ENCODE measurements at places on chromosomes 4 and X.

GRCh38 chr4:3747581-3747904, 18.6 kb upstream of the ADRA2C start:
- no peak overlapping the region for H3K4me3 ChIP-seq
- no peaks in the 10 kb centered on the region for H3K36me3 ChIP-seq
- H3K4me1 ChIP-seq: no peaks in the 10 kb centered on the region
- H3K27ac ChIP-seq: peak overlapping the region; percentile 26

GRCh38 chrX:133913658-133914388, 71.6 kb downstream of the GPC3 start:
- H3K27me3 ChIP-seq: no peaks in the 10 kb centered on the region
- no peaks in the 10 kb centered on the region for H3K36me3 ChIP-seq
- H3K4me1 ChIP-seq: no peaks in the 10 kb centered on the region
- no peak overlapping the region for H3K4me3 ChIP-seq

DNA sequence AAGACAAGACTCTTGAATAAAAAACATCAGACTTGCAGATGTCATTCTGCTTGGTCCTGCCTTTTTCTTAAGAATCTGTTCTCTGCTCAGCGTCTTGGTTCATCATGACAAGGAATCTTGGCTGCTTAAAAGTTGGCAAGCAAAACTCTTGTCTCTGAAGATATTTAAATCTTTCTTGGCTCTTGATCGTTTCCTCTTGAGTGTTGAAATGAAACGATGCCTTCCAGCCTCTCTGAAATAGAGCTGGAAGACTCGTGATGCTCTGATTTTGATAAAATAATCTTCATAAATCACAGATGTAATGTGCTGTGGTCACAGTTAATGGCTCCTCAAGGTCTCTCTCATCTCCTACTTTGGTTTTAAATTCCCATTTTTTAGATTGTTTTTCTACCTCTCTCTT, 39.9 kb upstream of the TMEM192 start:
- H3K27me3 ChIP-seq: no peaks in the 10 kb centered on the region
- no peaks in the 10 kb centered on the region for H3K4me1 ChIP-seq
- no peak overlapping the region for H3K4me3 ChIP-seq
- H3K27ac ChIP-seq: no peak overlapping the region
- no peaks in the 10 kb centered on the region for H3K36me3 ChIP-seq

- no peak overlapping the region for H3K4me3 ChIP-seq
- no peaks in the 10 kb centered on the region for H3K27me3 ChIP-seq
- no peak for DNase-seq
- no peaks in the 10 kb centered on the region for H3K4me1 ChIP-seq
Measured at GRCh38 chr4:2299794-2300193, 37.9 kb upstream of the MXD4 start.

GRCh38 chr4:73308286-73308685, 49.7 kb upstream of the ANKRD17 start:
- no peak overlapping the region for H3K27ac ChIP-seq
- no peaks in the 10 kb centered on the region for H3K4me1 ChIP-seq
- no peak for DNase-seq

DNA sequence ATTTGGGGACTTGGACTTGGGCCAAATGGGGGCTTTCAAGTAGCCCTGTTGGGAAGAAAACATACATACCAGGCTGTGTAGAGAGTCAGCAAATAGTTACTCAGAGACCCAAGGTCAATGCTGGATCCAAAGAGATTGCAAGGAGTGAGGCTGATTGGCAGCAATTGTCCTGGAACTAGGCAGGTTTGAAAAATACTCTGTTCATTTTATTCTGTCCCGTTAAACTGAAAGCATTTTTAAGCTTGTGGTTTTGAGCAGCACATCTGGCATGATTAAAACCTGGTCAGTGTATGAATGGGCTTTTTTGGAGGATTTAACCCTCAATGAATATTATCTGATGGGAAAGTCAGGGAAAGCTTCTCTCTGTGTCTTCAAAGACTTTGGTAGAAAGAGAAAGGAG, 294.3 kb upstream of the BOD1L1 start:
- no peak overlapping the region for H3K4me3 ChIP-seq
- no peak for DNase-seq
- H3K27ac ChIP-seq: no peak overlapping the region
- H3K4me1 ChIP-seq: peaks cover 2% of the 10 kb centered on the region
- H3K27me3 ChIP-seq: no peaks in the 10 kb centered on the region

- no peaks in the 10 kb centered on the region for H3K4me1 ChIP-seq
- no peaks in the 10 kb centered on the region for H3K27me3 ChIP-seq
- no peak for DNase-seq
Measured at GRCh38 chr4:71441186-71442169, 102.7 kb downstream of the SLC4A4 start.

- DNase-seq: no peak
- H3K4me1 ChIP-seq: peaks cover 5% of the 10 kb centered on the region
- no peaks in the 10 kb centered on the region for H3K36me3 ChIP-seq
- H3K27me3 ChIP-seq: no peaks in the 10 kb centered on the region
- no peak overlapping the region for H3K27ac ChIP-seq
- no peak overlapping the region for H3K4me3 ChIP-seq
Measured at GRCh38 chrX:17415242-17415810, 40.3 kb downstream of the NHS start.

GRCh38 chr4:158395889-158396288, 125.8 kb upstream of the RXFP1 start:
- no peak overlapping the region for H3K4me3 ChIP-seq
- no peak for DNase-seq
- no peak overlapping the region for H3K27ac ChIP-seq
- peaks cover 2% of the 10 kb centered on the region for H3K27me3 ChIP-seq

DNA sequence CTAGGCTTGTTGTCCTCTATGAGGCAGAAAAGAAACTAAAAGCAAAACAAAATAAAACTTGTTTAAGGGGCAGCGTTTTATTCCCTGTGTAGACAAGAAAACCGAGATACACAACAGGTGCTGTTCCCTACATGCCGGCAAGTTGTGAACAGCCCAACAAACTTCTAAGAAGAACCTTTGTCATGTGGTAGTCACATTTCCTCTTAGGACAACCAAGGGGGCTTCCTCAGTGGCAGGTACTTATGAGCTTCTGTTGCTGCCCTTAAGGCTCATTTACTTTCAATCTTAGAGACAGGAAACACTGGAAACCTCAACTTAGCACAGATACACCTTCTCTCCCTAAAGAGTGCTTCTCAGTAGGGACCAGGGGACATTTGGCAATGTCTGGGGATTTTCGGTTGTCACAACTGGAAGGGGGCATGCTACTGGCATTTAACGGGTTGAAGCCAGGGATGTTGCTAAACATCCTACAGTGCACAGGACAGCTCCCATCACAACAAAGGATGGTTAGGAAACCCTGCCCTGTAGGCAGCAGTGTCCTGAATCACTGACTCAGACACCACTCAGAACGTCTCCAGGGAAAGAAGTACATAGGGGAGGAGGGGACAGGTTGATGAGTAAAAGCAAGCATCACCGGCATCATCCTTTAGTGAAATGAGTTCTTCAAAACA, 111.0 kb downstream of the ASB9 start:
- no peaks in the 10 kb centered on the region for H3K4me1 ChIP-seq
- H3K36me3 ChIP-seq: no peaks in the 10 kb centered on the region
- H3K4me3 ChIP-seq: no peak overlapping the region
- no peaks in the 10 kb centered on the region for H3K27me3 ChIP-seq
- no peak for DNase-seq

DNA sequence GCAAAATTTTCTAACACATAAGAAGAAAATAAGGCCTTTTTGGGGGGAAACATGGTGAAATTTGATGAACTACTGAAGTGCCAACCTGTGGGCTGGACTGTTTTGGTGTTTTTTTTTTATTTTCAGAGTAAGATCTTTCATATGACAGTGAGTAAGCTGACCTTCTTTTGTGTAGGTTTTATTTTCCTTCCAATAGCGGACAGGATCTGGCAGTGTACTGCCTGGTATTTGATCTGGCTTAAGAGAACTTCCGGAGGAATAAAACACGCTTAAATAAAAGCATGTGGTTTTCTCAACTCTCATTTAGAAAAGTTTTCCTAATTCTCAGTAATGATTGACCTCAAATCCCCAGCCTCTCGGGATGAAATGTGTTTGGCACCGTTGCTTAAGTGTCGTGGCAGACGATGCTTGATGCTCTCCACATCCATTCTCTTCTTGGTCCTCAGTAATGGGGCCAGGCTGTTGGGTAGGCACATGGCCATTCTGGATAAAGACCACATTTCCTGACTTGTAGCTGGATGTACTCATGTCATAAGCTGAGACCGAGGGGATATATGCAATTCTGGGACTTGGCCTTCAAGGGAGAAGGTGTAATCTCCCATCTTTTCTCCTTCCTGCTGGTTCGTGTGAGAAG, 65.6 kb upstream of the PDLIM3 start:
- no peaks in the 10 kb centered on the region for H3K27me3 ChIP-seq
- H3K27ac ChIP-seq: peak overlapping the region; percentile 56
- DNase-seq: no peak
- no peaks in the 10 kb centered on the region for H3K4me1 ChIP-seq
- no peak overlapping the region for H3K4me3 ChIP-seq

- no peaks in the 10 kb centered on the region for H3K27me3 ChIP-seq
- no peaks in the 10 kb centered on the region for H3K4me1 ChIP-seq
- no peak overlapping the region for H3K4me3 ChIP-seq
Measured at GRCh38 chr4:130257271-130257670, 1161.3 kb downstream of the C4orf33 start.

GRCh38 chrX:650811-651210, 20.2 kb downstream of the SHOX start:
- H3K4me3 ChIP-seq: no peak overlapping the region
- H3K36me3 ChIP-seq: no peaks in the 10 kb centered on the region
- no peaks in the 10 kb centered on the region for H3K4me1 ChIP-seq
- DNase-seq: no peak
- H3K27ac ChIP-seq: no peak overlapping the region
- no peaks in the 10 kb centered on the region for H3K27me3 ChIP-seq

DNA sequence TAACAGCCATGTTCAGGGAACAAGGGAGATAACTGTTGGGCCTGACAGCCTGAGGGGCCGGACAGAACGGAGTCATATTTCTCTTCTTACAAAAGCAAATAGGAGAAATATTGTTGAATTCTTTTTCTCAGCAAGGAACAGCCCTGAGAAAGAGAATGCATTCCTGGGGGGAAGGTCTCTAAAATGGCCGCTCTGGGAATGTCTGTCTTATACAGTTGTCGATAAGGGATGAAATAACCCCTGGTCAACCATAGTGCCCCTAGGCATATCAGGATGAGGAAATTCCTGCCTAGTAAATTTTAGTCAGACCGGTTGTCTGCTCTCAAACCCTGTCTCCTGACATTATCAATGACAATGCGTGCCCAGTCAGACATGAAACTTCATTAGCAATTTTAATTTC, 1925.5 kb downstream of the PCDH7 start:
- DNase-seq: no peak
- no peak overlapping the region for H3K27ac ChIP-seq
- H3K4me1 ChIP-seq: no peaks in the 10 kb centered on the region
- H3K36me3 ChIP-seq: no peaks in the 10 kb centered on the region
- no peak overlapping the region for H3K4me3 ChIP-seq

- DNase-seq: no peak
- no peak overlapping the region for H3K4me3 ChIP-seq
- H3K27ac ChIP-seq: no peak overlapping the region
- H3K27me3 ChIP-seq: no peaks in the 10 kb centered on the region
- H3K4me1 ChIP-seq: no peaks in the 10 kb centered on the region
- no peaks in the 10 kb centered on the region for H3K36me3 ChIP-seq
Measured at GRCh38 chr4:126395664-126396063, 1080.9 kb downstream of the FAT4 start.

DNA sequence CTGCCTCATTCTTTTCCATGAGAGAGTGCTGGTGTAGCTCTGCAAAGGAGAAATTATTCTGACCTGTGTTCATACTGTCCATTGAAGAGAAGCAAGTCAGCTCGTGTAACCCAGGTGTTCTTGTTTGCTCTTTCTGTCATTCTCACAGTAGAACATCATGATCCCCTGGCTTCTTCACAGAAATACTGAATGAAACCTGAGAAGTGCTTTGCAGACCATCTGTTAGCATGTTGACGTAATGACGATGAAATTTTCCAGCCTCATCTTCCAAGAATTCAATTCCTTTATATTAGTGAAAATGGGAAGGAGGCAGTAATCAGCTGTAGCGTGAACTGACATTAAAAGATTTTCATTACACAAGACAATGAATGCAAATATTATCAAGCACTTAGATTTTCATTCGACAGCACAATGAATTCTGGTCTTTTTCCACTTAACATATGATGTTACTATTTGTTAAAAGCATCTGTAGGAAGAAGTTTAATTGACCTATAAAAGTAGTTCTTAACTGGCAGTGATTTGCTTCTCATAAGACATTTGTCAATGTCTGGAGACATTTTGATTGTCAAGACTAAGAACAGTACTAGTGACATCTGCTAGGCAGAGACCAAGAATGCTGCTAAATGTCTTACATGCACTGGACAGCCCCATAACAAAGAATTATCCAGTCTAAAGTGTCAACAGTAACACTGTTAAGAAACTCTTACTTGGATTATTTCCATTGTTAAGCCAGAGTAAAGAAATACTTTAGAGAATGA, 246.3 kb downstream of the BANK1 start:
- no peak for DNase-seq
- no peak overlapping the region for H3K27ac ChIP-seq
- H3K27me3 ChIP-seq: no peaks in the 10 kb centered on the region

GRCh38 chrX:7318241-7318640, 170.3 kb upstream of the PUDP start:
- no peak overlapping the region for H3K4me3 ChIP-seq
- H3K27ac ChIP-seq: no peak overlapping the region
- H3K27me3 ChIP-seq: no peaks in the 10 kb centered on the region
- DNase-seq: no peak

GRCh38 chr4:109994415-109994827, 81.7 kb downstream of the EGF start:
- no peak overlapping the region for H3K27ac ChIP-seq
- no peak overlapping the region for H3K4me3 ChIP-seq
- no peak for DNase-seq
- H3K27me3 ChIP-seq: no peaks in the 10 kb centered on the region
- H3K36me3 ChIP-seq: no peaks in the 10 kb centered on the region

DNA sequence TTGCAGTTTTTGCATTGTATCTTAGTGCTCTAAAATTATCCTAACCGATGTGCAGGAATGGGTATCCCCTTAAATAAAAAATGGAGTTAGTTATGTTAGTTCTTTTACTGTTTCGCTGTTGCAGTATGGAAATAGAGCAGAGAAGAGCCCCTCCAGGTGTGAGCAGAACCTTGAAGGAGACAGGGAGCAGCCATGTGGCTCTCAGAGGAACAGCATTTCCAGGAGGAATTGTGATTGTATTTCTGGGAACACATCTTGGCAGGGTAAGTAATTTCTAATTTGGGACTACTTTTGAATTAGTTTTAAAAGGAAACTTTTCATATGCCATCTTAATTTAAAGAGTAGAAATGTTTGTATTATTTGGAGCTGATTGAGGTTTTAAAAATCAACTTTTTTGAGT, 5.3 kb upstream of the CCDC158 start:
- H3K36me3 ChIP-seq: no peaks in the 10 kb centered on the region
- no peaks in the 10 kb centered on the region for H3K4me1 ChIP-seq
- H3K4me3 ChIP-seq: no peak overlapping the region
- H3K27me3 ChIP-seq: no peaks in the 10 kb centered on the region
